HT1080 (cell line): ENCODE measurements at places on chromosomes 3 and 15.

DNA sequence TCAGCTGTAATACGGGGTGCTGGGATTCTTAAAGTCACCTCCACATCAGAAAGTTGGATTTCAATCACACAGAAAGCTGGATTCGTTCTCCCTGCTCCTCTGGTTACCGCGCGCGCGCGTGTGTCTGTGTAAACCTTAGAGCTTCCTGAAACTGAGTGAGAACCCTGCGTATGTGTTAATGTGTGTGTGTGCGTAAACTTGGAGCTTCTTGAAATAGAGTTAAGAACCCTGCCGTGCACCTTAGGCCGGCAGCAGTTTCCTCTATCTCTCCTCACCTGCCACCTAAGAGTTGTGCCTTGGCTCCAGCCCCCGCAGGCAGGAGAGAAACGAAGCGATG is 531 bp downstream of the LZTFL1 start:
- DNase-seq: no peak

DNA sequence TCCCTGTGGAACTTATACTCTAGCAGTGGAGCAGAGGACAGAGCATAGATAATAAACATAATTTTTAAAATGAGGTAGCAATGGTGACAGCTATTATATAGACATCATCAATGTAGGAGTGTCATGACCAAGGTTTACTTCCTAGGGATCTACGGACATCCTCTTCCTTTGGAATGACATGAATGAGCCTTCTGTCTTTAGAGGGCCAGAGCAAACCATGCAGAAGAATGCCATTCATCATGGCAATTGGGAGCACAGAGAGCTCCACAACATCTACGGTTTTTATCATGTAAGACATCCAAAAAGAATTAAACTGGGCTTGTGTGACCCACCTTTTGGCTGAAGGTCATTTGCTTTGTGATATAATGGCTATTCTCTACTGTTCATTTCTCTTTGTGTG is 30.1 kb upstream of the CAPN3 start:
- no peak for DNase-seq

DNA sequence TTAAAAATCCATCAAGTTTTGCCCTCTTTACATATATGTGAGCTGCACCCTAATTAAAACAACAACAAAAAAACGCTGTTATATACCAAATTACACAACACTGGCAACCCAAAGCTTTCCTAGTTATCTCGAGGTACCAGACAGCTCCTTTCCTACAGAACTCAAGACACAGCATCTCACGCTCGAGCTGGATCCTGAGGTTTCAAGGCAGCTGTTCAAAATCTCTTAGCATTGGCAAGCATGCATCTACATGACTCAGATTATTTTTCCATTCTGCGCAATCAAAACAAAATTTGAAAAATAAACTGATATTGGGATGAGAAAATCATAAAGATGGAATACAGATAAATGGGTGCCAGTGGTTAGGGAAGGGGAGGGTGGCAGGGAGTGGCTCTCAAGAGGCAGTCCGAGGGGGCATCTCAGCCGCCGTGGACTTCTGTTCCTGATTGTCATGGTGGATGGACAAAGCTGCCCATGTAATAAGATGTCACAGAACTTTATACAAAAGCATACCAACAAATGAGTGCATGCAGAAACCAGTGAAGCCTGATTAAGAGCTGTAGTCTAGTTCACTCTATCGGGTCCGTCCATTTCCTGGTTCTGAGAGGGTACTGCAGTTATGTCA is 91.5 kb downstream of the ADAMTS17 start:
- DNase-seq: no peak

DNA sequence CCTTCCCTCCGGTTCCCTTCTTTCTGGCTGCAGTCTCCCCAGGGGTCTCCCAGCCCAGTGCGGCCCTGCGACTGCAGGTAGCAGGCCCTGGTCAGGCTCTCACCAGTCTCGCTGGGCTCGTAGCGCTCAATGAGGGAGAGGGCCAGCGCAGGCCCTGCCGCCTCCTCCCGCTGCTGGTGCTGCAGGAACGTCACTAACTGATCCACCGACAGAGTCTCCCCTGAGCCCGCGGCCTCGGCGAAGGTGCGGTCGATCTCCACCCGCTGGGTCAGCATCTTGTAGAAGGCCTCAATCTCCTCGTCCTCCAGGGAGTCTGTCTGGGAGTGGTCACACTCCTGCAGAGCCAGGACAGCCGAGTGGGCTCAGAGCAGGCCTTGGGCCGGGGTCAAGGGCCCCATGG is 18.3 kb downstream of the PLCD1 start:
- DNase-seq: no peak
